ENCODE measurements at places on chromosomes 1 and 21.

DNA sequence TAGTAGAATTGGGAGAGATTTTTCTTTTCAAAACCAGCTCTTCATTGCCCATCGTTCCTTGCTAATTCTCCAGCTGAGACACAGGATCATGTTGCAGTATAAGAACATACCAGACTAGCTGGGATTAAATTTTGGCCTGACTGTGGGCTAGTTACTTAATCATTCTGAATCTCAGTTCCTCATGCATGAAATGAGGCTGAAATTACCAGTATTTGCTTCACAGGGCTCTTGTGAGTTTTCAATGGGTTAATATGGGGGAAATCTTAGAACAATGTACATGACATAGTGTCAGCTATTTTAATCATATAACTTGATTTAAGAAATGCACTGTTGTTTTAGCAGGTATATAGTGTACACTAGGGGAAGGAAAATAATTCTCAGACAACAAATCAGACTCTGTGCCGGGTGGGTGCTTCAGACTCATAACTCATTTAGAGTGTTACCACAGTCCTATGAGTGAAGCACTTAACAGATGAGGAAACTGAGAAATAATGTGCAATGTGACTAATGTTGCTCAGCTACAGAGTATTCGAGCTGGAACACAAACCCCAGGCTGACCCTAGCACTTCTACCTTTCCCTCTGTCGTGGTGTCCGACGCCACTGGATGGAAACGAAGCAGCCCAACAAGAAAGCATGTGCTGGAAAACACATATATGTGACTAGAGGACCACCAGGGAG is 137.6 kb upstream of the SGIP1 start:
- no peak for DNase-seq

DNA sequence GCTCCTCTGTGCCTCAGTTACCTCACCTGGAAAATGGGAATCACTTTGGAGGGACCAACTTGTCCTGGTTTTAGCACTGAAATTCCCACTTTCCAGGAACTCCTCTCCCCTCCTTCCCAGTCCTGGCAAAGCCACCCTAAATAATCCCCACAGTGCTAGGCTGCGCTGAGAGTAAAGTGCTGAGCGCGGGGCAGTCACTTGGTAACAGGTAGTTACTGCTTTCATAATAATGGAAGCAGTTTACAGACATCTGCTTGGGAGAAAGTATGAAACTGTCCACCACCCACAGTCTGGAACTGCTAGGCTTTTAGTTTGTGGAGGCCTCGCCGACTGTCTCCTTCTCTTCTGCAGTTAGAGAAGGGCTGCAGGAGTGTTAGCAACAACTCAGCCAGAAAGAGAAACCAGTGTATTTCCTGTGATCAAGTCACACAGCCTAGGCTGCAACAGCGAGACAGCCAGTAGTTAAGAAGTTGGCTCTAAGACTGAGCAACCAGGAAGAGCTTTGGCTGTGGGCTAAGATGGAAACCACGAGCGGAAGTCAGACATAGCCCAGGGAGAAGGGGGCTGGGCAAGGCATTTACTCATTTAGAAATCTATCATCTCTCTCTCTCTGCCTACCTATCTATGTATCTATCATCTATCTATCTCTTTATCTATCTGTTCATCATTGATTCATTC is 30.8 kb upstream of the ABCG1 start:
- DNase-seq, result no peak

GRCh38 chr1:64038965-64039364 is 164.5 kb upstream of the UBE2U start:
- no peak for DNase-seq

DNA sequence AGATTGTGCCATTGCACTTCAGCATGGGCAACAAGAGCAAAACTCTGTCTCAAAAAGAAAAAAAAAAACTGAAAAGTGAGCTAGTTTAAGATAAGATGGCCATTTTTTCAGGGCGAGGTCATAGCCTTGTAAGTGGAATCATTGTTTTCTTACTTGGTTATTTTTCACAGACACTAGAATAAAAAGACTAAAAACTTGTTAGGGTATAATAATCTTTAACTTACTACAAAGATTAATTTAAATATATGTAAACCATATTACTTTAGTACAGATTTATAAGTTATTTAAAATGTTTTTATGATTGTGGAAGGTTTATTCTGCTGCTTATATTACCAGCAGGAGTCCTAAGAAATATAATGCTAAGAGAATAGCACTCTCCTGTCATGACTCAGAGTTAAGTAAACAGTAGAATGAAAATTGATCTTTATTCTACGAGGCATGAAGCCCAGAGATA is 23.5 kb downstream of the ANGPTL1 start:
- DNase-seq, result peak; percentile 44

DNA sequence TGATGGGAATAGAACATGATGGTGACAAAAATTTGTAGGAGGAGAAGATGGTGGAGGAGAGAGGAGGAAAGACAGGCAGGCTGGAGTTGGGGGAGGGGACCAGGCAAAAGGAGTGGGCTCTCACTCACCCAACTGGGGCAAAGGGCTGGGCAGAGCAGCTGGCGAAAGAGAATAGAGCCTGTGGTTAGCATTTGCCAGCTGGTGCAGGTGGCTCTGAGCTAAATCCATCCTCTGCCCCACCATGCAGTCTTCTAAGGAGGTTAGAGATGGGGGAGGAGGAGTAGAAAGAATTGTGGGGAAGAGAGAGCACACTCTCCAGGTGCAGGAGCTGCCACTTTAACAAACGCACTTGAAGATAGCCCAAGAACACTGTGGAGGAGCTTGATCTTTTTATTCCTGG is 27.6 kb upstream of the SLAMF1 start:
- DNase-seq, result no peak

DNA sequence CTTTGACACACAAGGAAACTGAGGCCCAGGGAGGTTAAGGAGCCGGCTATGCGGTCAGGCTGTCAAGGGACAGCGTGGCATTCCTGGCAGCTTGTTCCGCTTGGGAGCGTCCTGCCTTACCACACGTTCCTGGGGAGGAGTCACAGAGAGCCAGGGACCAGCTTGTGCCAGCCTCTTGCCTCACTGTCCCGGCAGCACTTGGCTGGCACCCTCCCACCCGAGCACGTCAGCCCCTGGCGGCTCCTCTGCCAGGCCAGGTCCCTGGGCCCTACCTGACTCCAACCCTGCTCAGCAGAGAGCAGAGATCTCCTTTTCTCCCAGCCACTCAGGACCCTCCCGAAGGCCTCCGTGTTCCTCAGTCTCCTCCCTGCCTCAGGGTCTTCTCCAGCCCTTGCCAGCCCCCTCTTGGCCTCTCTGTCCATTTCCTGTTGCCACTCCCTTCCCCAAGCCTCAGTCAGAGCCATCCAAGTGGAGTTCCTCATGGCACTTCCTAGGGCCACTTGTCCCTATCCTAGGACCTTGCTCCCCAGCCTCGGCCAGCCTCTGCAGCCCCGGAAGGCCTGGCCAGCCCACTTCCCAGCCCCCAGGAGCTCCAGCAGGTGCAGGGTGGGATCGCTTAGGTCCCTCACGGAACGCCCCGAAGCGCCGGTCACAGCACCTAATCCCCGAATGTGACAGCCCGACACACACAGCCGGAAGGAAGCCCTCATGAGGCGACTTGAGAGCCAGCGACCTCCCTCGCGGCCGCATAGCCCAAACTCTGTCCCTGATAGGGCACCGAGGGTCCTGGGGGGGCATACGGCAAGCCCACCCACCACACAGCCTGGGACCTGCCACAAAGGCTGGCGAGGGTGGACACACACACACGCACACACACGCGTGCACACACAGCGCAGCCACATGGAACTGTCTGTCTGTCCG is 130.3 kb downstream of the CASZ1 start:
- DNase-seq, result no peak

DNA sequence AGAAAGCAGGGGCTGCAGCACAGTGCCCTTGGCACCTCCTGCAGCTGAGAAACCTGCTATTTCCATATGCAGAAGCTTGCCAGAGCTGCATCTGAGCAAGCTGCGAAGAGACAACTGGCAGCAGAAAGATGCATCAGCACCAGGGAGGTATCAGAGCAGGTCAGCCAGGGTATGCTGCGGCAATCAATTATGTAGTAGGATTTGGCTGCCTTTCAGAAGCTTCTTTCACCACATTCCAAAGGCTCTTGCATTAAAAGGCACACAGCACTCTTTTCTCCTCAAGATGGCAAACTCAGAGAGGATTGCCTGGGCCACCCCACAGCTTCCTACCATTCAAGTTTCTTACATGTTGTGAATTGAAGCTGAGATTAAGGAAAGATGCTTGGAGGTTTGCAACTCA is 47.6 kb upstream of the RAP1A start:
- no peak for DNase-seq

- DNase-seq, result no peak
Measured at GRCh38 chr1:63759778-63760177, 14.0 kb upstream of the ROR1 start.
